ENCODE measurements at places on chromosomes 2 and 18.

GRCh38 chr2:128263902-128264331 is 54.8 kb downstream of the HS6ST1 start:
- DNase-seq = no peak

DNA sequence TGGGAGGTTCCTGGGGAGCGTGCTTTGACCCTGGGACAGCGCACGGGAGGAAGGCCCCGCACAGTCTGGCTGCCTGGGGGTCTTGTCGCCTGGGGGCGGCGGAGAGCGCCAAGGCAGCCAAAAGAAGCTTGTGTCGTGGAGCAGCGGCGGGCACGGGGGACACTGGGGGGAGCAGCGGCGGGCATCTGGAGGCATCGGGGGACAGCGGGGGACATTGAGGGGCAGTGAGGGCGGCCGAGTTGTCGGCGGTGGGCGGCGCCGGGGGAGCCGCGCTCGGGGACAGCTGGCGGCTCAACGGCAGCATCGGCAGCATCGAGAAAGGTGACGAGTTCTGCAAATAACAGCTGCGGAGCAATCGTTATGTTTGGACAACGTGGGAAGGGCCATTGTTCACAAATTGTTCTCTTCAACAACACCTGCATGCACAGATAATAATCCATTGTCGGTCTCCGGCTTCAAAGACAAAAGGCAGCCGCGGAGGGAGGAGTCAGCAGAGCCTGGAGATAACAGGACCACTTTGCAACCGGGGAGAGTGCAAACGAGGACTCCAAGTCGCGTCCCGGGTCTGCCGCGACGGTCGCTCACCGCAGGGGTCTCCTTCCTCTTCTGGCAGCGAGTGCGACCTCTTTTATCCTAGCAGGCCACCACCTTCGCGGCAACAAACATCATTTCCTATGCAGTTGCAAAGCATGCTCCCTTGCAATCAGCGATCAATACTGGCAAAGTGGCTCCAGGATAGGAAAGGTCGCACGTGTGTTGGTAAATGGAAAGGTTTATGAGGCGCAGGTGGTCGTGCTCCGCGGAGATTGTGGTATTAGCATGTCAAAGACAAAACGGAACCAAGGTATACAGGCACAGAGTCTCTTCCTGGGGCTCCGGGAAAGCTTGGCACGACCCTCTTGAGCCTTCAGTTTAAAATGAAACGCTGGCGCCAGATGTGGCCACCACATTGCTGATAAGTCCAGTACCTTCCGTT is 132.3 kb upstream of the DLX2 start:
- DNase-seq = no peak

DNA sequence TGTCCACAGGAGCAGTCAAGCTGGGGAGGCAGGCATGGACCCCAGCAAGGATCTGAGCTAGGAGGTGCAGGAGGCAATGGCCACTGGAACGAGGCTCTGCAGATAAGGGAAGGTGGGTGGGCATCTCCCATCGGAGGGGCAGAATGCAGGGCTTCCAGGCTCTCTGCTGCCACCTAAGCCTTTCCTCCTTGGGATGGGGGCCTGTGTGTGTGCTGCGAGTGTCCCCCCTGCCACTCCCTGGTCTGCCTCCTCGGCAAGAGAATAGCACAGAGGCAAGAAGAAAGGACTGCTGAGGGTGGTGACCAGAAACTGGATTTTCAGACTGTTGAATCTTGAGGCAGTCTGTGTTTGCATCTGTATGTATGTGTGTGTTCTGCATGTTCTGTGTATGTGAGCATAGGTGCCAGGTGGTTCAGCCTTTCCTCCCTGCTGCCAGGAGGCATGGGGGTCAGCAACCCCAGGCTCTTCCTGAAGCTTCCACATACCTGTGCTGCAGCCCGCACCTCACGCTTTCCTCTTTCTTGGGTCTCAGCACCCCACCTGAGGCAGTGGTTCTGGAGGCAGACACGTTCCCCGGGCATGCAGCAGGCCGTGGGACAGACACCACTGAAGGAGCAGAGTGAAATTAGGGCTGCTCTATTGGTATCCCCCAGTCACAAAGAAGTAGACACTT is 86.7 kb downstream of the EPAS1 start:
- no peak for DNase-seq

GRCh38 chr2:30899516-30900054 is 92.3 kb upstream of the CAPN13 start:
- DNase-seq = no peak

GRCh38 chr2:60796573-60797509 is 40.8 kb downstream of the PAPOLG start:
- no peak for DNase-seq

GRCh38 chr18:3014503-3015203 is 1.7 kb upstream of the LPIN2 start:
- DNase-seq = no peak

DNA sequence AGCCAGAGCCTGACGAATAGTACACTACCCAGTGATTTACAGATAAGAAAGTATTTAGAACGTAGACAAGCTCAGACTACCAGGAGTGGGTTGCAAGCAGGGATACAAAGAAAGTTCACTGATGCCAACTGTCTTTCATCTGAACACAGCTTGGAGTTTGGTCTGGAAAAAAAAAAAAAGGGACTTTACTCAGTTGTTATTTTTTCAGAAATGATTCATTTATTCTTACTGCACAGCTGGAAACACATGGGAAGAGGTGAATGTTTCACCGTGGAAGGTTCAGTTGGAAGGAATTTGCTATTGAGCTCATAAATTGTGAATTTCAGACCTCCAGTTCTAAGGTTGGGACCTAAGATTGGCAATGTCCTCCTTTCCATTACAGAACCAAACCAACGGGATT is 259.7 kb downstream of the ETAA1 start:
- no peak for DNase-seq

DNA sequence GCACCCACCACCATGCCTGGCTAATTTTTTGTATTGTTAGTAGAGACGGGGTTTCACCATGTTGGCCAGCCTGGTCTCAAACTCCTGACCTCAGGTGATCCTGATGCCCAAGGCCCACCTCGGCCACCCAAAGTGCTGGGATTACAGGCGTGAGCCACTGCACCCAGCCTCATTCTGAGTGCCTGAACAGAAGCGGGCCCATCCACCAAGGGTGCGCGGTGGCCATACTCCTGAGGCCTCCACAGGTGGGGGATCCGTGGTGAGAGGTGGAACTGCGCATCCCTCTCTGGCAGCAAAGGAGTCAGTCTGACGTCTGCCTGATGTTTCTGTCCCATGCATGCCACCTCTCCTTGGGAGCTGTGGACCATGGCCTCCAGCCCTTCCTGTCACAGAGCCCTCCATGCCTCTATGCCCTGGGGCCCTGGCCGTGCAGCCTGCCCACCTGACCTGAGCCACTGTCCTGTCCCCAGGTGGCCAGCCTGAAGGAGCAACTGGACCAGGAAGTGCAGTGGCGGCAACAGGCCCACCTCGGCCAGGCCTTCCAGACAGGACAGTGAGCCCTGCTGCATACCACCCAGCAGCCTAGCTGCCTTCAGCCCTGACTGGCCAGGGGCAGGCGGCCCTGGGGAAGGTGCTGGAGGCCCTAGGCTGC is 7.6 kb upstream of the SNED1 start:
- DNase-seq = no peak

DNA sequence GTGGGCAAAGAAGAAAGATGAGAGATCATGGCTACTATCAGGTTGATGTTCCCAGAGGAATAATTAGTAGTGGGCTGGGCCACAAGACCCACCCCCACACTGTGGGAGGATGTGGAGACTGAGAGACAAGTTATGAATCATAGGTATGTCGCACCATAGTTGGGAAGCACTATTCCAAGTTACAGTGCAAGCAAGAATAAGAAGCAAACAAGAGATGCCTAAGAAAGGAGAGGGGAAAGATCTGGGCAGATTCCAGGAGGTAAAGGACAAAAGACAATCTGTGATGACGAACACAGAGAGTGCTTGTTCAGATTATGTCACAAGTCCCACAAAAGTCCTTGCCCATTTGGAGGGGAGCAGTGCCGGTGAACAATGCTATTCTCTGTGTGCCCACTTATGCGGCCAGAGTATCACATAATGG is 56.6 kb downstream of the FAM228A start:
- no peak for DNase-seq
